ENCODE measurements at places on chromosomes 3 and 15. TPM values are rescaled to one million over a fixed set of nuclear protein-coding genes. Genes with fewer than 3 reads are reported as not detected.

DNA sequence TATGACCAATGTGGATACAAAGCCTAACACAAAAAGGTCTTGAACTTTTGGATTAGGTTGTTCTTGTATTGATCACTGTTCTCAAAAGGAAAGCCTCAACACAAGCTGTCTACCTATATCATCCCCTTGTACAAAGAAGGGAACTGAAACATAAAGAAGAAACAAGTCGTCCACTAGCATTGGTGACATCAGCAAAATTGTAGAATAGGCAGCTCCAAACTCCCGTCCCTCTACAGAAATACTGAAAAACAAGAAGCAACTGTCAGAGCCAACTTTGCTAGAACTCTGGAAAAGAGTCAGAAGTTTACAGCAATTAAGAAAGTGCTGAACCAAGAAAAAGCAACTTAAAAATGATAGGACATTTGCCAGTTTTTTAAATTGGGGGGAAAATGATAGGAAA lies 7.5 kb upstream of the NR1I2 start:
- H3K27me3 ChIP-seq, result no peaks in the 10 kb centered on the region
- H3K4me1 ChIP-seq, result no peaks in the 10 kb centered on the region
- H3K36me3 ChIP-seq, result no peaks in the 10 kb centered on the region
- no peak for DNase-seq
- H3K4me3 ChIP-seq, result no peak overlapping the region

GRCh38 chr3:50515565-50516439 lies 12.4 kb upstream of the CACNA2D2 start:
- peak; percentile 89 for DNase-seq
- H3K4me1 ChIP-seq, result peaks cover 43% of the 10 kb centered on the region
- H3K27ac ChIP-seq, result peak overlapping the region; percentile 84
- H3K27me3 ChIP-seq, result no peaks in the 10 kb centered on the region

Gene WDR6
- total RNA-seq, result 215 TPM

DNA sequence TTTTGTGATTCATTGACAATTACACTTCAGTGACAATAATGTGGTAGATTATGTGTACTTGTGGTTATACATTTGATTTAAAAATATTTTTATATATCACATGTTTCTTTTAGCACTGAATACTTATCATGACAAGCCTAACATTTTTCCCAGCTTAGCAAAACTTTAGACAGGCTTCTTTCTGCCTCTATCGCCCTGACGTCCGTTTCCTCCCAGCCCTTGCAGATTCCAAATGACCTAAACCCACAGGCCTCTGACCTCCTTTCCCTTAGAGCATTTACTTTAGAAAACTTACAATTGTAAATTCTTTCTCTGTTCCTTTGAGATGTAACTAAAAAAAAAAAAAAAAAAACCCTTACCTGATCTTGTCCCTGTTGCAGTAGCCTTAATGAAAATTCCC lies 326.1 kb downstream of the UNC13C start:
- H3K4me3 ChIP-seq, result no peak overlapping the region
- H3K27ac ChIP-seq, result no peak overlapping the region
- DNase-seq, result no peak
- H3K36me3 ChIP-seq, result no peaks in the 10 kb centered on the region
- H3K4me1 ChIP-seq, result no peaks in the 10 kb centered on the region

- no peak for DNase-seq
- H3K27me3 ChIP-seq, result no peaks in the 10 kb centered on the region
- no peak overlapping the region for H3K4me3 ChIP-seq
- peaks cover 31% of the 10 kb centered on the region for H3K4me1 ChIP-seq
- H3K27ac ChIP-seq, result no peak overlapping the region
- no peaks in the 10 kb centered on the region for H3K36me3 ChIP-seq
Observed at GRCh38 chr3:23446301-23446700, 243.2 kb downstream of the UBE2E2 start.

DNA sequence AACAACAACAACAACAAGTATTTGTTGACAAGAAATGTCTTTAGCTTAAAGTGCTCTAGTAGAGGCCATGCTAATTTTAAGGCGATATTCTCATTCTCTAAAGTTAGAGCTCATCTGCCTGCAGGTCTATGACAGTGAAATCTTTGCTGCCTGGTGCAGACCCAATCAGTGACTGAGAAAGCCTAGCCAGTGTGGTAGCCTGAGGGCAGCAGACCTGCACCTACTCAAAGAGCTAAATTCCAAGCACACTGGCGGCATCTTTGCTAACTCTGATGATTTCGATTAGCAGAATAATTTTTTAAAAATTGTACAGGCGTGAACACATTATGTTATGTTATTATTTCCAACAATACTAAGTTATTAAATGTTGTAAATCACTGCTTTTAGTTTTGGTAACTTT lies 228.8 kb upstream of the RGMA start:
- H3K27ac ChIP-seq, result no peak overlapping the region
- no peaks in the 10 kb centered on the region for H3K27me3 ChIP-seq
- H3K4me1 ChIP-seq, result peaks cover 18% of the 10 kb centered on the region

- no peak overlapping the region for H3K27ac ChIP-seq
- no peak for DNase-seq
- H3K36me3 ChIP-seq, result no peaks in the 10 kb centered on the region
- H3K4me1 ChIP-seq, result no peaks in the 10 kb centered on the region
Observed at GRCh38 chr3:172553526-172554252, 30.5 kb upstream of the TNFSF10 start.

Gene CACNA2D2
- 9.5 TPM for total RNA-seq

GRCh38 chr3:7728566-7729519 lies 772.8 kb upstream of the LMCD1 start:
- no peaks in the 10 kb centered on the region for H3K36me3 ChIP-seq
- no peak for DNase-seq

DNA sequence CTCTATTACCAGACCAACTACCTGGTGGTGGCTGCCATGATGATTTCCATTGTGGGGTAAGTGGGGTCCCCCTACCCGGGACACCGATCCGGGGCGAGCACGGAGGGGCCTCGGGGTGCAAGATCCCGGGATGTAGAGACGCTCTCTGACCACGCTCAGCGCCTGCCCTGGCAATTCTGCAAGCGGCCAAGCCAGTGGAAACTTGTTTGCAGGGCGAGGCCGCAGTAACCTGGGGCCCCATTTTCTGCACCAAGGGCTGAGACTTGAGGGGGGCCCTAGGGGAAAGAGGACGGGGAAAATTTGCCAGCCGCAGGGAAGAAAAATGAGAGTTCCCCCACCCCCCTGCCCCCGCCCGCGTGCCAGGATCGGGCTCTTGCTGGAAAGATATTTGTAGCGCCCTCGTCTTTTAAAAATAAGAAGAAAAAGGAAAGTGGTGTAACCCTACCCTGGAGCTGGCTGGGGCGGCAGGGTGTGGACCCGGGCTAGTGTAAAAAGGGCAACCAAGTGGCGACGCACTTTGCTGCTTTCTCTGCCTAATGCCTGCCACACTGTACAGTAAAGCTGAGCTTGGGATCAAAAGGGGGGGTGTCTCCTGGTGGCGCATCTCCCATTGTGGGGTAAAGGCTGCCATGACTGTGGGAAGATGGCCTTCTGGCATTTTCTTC lies 563 bp downstream of the ARL6IP5 start:
- no peak overlapping the region for H3K27ac ChIP-seq
- DNase-seq, result peak; percentile 33
- no peaks in the 10 kb centered on the region for H3K27me3 ChIP-seq
- peaks cover 18% of the 10 kb centered on the region for H3K4me1 ChIP-seq

DNA sequence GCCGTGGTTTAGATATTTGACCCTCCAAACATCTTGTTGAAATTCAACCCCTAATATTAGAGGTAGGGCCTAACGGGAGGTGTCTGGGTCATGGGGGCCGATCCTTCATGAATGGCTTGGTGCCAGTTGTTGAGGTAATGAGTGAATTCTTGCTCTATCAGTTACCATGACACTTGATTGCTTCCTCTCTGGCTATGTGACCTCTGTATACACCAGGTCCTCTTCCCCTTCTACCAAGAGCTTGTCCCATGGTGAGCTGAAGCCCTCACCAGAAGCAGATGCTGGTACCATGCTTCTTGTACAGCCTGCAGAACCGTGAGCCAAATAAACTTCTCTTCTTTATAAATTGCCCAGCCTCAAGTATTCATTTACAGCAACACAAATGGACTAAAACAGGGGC lies 41.8 kb upstream of the TIPARP start:
- no peak overlapping the region for H3K27ac ChIP-seq
- H3K36me3 ChIP-seq, result no peaks in the 10 kb centered on the region
- no peaks in the 10 kb centered on the region for H3K27me3 ChIP-seq
- no peak overlapping the region for H3K4me3 ChIP-seq
- no peak for DNase-seq

Gene SLC22A14
- total RNA-seq, result not detected

Gene MST1
- 2.7 TPM for total RNA-seq

DNA sequence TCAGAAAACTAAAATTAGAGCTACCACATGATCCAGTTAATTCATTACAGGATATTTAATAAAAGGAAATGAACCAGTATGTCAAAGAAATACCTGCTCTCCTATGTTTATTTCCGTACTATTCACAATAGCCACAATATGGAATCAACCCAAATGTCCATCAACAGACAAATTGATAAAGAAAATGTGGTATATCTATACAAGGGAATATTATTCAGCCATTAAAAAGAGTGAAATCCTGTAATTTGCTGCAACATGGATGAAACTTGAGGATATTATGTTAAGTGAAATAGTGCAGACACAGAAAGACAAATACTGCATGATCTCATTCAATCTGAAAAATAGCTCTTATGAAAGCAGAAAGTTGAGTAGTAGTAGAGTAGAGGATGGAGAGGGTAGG lies 33.7 kb upstream of the ALCAM start:
- DNase-seq, result no peak
- no peaks in the 10 kb centered on the region for H3K4me1 ChIP-seq
- peaks cover 3% of the 10 kb centered on the region for H3K36me3 ChIP-seq

All from neural progenitor cell (in vitro differentiated cells).